LNCaP clone FGC (cell line): ENCODE measurements at places on chromosomes 6 and 20.

DNA sequence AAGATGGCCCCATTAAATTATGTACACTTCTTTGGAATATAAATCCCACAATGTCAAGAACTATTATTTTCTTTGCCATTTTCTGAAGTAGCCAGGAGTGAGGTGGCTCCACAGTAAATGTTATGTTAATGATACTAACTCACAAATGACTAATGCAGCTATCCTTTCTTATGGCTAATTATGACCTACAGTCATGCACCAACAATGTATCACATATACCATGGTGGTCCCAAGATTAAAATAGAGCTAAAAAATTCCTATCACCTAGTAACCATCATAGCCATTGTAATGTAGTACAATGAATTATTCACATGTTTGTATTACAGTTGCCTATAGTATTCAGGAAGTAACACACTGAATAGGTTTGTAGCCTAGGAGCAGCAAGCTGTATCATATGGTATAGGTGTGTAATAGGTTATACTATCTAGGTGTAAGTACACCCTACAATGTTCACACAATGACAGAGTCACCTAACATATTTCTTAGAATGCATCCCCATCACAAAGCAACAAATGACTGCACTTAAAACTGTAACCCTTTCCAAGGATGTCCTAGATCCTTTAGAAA, 15.3 kb downstream of the ECHDC1 start:
- no peak for DNase-seq

GRCh38 chr6:2917801-2918445, 14.8 kb upstream of the SERPINB9 start:
- no peak for DNase-seq

- no peak for DNase-seq
Observed at GRCh38 chr6:39209911-39210310, 19.4 kb downstream of the KCNK5 start.

DNA sequence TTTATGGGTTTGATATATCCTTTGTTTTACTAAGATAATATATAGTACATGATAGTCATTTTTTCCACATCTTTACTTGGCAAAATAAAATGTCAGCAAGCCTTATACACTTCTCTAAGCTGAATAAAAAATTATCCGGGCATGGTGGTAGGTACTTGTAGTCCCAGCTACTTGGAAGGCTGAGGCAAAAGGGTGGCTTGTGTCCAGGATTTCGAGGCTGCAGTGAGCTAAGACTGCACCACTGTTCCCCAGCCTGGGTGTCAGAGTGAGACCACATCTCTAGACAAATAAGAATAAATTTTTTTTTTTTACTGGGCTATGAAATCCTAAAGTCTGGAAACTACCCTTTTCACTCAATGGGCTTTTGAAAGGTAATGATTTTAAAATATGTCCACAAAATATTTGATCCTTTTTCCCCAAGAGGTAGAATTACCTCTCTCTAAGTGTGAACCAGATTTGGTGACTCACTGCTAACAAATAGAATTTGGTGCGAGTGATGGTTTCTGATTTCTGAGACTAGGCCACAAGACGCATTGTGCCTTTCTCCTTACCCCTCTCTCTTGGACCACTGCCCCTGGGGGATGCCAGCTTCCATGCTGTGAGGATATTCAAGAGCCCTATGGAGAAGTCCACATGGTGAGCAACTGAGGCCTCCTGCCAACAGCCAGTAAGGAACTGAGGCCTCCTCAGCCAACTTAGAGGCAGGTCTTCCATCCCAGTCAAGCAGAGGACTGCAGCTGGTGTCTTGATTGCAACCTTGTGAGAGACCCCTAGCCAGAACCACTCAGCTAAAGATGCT, 84.2 kb upstream of the ZNFX1 start:
- DNase-seq, result no peak

DNA sequence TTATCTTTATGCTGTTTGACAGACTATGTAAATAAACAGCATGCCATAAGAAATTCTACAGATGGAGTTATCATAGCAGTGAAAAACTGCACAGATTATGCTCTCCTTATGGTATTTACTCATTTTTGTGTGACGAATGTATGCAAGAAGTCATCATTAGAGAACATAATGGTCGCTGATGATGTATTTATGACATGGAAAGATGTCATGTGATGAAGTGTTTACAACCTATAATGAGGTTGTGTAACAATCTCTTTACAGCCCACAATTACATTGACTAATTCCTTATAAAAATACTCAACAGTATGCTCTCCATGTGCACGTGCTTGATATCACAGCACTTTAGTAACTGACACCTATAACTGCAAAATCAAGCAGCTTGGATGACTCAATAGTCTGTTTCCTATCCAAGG, 192.4 kb downstream of the BMP2 start:
- DNase-seq, result no peak

DNA sequence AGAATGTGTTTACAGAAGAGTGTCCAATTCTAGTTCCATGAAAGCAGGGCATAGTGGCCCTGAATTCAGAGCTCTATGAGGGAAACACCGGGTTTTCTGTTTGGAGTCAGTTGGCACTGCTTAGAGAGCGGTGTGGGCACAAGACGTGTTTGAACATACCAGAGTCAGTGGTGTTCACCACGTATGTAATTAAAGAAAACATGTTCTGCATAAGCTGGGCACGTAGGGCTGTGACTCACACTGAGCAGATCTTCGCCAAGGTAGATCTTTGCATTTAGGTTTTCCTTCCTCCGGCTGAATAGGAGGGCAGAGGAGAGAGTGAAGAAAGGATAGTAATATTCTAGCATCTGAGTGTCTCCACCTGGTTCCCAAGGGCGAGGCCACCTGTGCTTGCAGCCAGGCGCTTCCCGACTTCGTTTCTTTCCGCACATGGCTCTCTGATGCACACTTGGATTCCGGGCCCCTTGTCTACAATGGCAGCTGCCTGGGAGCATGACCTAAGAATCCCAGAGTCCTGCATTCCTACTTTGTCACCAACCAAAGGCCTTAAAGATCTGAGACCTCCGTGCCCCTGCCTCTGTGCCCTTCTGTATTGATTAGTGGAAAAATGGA, 136.2 kb downstream of the ERMARD start:
- DNase-seq, result no peak

GRCh38 chr20:36045373-36045714, 77.0 kb downstream of the CNBD2 start:
- DNase-seq, result no peak

- DNase-seq, result no peak
Observed at GRCh38 chr6:149273318-149273717, 44.2 kb upstream of the TAB2 start.

GRCh38 chr6:83976871-83977270, 56.7 kb upstream of the MRAP2 start:
- no peak for DNase-seq

DNA sequence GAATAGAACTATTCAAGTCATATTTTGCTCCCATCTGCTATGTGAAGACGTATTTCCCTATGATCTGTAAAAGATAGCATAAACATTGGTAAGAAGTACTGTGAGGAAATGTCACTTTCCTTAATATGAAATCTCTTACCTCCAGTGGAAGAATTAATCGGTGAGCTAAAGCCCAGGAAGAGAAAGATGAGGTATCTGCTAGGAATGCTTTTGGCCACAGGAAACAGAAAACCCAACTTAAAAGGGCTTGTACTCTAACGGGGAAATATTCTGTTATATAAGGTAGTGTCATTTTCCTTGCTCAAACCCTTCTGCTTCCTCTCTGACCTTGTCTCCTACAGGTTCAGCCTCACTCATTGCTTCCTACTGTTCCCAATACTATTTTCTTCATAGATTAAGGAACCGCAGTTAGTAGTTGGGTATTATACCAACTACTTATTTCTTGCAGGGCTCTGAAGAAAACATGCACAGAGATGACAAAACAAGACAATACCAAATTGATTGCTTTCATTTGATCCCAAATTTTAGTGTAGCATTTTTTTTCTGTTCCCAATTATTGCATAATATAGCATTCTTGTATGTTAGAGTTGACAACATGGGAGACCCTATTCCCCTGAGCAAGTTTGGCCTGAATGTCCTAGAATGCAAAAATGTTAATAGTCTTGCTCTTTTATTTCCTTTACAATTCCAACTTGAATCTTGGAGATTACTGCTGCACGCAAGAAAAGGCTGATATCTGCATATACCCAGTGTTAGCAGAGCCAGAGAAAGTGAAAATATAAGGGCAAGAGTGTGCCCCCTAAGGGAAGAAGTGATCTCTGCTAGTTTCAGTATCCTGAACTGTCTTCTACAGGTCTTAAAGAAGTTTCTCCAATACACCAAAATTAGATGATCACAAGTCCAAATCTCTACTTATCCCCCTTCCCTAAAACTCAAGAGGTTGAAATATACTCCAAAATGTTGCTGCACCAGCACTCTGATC, 65.3 kb downstream of the AFG1L start:
- DNase-seq, result no peak

DNA sequence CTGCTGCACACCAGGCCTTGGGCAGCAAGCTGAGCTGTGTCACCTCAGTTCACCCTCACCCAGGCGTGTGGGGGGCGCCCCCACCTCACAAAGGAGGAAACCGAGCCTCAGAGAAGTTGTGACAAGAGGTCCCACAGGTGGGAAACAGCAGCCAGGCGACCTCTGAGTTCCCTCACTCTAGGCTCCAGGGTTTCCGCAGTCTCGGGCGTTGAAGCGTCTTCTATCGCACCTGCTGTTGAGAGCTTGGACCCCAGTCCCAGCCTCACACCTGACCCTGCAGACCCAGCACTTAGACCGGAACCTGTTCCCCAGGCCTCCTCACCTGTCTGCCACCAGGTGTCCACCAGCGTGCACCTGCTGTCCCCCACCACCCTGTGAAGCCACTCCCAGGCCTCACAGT, 22.3 kb upstream of the APMAP start:
- DNase-seq, result no peak

GRCh38 chr6:33749401-33749800, 2.7 kb upstream of the IP6K3 start:
- DNase-seq, result no peak

DNA sequence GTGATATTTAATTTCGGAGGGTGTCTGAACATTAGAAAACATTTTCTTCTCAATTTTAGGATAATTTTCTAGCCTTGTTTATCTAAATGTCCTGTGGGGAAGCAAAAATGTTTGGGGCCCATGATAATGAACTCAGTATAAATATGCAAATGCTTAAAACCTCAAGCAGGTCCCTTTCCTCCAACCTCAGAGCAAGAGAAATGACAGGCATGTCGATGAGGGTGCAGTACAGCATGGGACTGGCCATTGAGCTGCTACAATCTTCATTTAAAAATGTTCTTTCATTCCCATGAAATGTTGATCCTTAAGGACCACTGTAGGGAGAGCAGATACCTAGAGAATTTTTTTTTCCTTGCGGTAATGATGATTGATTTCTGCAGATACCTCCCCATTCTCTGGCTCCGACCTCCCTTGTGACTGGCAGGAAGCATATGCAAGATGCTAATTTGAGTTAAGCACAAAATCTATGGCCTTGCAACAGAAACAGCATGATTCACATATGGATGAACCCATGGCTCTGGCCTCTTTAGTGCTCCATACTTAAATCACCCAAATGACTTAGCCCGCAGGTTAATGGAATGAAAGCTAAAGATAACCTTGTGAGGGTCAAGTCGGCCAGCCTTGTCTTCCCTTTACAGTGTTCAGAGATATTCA, 243.3 kb downstream of the SOX4 start:
- DNase-seq, result no peak

DNA sequence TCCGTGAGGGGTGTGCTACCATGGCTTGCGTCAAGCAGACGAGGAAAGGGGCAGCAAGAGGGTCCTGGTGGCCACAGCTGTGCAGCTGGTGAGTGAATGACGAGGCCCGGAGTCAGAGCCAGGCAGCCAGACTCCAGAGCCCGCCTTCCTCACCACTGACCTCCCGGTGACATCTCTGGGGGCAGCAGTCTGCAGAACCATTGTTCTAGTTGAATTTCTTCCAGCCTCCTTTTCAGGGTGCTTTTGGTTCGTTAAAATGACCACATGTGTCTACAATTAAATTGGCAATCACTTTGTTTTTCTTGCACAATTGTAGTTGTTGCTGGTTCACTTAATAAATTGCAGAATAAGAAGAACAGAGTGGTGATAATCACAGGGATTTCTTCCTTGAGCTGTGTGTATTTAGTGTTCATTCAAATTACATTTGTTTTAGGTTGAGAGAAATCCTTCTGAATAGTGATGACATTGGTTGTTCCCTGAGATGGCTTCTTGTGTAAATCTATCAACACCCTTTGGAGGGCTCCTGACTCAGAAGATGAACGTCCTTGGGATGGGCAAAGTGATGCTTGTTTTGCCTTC, 96.4 kb downstream of the TULP4 start:
- no peak for DNase-seq

- DNase-seq, result no peak
Observed at GRCh38 chr6:138454981-138455706, 44.1 kb downstream of the NHSL1 start.

DNA sequence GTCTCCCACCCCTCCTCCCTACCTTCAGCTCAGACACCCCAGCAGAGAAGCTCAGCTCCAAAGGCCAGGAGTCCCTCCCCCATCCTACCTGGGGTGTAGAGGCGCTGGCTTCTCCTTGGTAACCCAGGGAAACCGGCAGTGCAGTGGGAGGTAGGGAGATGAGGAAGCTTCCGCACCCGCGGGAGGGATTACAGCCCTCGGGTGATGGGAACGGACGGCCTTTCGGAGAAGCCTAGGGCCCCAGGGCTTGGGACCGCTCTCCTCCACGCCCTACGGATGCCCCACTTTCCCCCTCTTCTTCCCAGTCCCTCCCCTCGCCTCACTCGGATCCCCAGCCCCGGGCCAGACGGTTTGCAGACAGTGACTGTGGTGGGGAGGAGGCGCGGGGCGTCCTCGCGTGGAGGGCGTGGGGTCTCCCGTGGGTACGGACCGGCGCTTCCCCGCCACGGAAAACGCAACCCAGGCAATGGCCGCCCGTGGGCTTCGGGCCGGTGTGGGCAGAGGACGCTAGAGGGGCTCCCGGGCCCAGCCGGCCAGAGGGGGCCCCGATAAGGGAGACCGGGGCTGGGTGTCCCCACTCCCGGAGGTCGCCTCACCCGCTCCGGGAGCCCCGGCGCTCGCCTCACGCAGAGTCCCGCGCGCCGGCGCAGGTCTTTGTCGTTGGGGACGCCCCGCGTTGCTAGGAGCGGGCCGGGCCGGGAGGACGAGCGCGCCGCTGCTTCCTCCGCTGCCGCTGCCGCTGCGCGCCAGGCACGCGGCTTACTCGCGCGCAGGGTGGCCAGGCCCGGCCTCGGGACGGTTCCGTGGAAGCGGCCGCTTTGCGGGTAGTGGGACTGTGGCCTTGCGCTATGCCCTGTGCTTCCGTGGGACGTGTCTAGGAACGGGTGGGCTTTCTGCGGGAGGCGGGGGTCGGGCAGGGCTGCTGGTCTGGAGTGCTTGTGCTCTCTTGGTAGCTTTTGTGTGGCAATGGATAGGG, 15.8 kb downstream of the AARS2 start:
- DNase-seq, result no peak

GRCh38 chr20:35192118-35192872, 20.4 kb downstream of the PROCR start:
- no peak for DNase-seq

- no peak for DNase-seq
Observed at GRCh38 chr6:168062346-168063289, 16.4 kb downstream of the FRMD1 start.
